Colonic mucosa (tissue), 4 donors: ENCODE measurements at places on chromosomes 4 and X. TPM values are rescaled to one million over a fixed set of nuclear protein-coding genes. Genes with fewer than 3 reads are reported as not detected.

DNA sequence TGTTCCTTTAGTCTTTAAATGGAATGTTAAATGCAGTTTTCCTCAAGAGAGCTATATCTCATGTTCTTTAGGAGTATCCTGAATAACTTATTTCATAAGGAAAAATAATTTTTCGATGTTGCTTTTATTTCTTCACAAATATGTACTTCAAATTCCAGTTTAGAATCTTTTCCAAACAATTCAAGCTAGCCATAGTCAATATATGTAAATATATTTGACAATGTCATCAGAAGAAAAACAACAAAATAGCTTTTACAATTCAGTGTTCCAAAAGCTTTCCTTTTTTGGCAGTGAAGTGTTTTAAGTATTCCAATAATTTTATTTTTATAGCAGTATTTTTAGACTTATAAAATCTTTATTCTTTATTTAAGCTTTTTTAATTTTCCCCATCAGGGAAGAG, 1532.0 kb downstream of the PCDH18 start:
- no peak for DNase-seq

DNA sequence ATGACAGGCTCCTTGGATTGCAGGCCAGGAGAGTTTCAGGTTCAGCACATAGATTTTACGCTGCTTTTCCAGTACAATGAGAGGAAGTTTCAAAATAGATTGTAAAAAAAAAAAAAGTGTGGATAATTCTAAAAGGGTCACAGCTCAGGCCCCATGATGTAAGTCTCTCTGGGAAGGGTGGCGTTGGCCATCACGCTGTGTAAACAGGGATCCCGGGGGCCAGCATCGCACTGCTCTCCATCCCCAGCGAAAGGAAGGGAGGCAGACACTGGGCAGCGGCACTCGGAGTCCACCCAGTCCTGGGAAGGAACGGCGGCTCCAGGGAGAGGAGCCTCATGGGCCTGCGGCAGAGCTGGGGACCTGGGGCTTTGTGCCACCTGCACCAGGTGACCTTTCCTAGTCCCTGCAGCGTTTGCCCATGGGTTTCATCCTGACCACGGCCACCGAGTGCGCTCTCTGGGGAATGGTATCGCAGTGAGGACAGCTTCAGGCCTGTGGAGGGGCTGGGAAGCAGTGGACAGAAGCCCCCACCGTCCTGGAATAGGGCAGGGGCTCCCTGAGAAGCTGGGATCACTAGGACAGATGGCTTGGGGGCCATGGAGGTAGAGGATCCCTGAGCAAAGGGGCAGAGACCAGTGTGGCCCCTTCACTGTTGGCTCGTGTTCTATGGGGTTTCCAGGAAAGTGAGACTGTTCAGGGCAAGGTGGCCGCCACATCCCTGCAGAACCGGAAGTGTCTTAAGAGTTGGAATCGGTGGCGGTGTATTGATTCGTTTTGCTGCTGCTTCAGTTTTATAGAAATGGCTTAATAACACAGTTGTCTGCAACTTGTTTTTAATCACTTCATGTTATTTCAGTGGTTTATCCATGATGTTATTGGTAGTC, 38.9 kb downstream of the RGS12 start:
- no peak for DNase-seq

The NDUFC1 gene
- 89.9 TPM for total RNA-seq

DNA sequence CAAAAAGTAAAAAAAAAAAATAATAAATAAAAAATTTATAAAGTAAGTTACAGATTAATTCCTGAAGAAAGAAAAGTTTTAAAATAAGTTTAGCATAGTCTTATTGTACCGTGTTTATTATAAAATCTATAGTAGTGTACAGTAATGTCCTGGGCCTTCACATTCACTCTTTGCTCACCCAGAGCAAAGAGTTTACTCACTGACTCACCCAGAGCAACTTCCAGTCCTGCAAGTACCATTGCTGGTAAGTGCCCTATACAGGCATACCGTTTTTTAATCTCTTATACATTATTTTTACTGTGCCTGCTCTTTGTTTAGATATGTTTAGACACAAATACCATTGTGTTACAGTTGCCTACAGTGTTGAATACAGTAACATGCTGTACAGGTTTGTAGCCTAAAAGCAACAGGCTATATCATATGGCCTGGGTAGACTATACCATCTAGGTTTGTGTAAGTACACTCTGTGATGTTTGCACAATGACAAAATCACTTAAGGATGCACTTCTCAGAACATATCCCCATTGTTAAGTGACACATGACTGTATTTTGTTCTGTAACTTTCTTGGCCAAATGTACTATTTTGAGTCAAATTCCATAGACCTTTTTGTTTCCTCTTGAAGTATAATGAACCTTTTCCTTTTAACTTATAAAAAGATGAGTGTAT, 199.0 kb upstream of the NUDT6 start:
- no peak for DNase-seq

GRCh38 chr4:8228319-8229250, 29.5 kb downstream of the SH3TC1 start:
- peak; percentile 67 for DNase-seq

- no peak for DNase-seq
Observed at GRCh38 chr4:7569810-7570783, 135.4 kb upstream of the PSAPL1 start.

GRCh38 chr4:163164591-163164990, 2.1 kb downstream of the NAF1 start:
- DNase-seq: no peak

GRCh38 chr4:139011225-139011950, 4.2 kb upstream of the NOCT start:
- peak; percentile 76 for DNase-seq

GRCh38 chr4:90580326-90580725, 453.1 kb downstream of the CCSER1 start:
- no peak for DNase-seq

GRCh38 chr4:3418029-3418762, 23.6 kb upstream of the HGFAC start:
- no peak for DNase-seq

DNA sequence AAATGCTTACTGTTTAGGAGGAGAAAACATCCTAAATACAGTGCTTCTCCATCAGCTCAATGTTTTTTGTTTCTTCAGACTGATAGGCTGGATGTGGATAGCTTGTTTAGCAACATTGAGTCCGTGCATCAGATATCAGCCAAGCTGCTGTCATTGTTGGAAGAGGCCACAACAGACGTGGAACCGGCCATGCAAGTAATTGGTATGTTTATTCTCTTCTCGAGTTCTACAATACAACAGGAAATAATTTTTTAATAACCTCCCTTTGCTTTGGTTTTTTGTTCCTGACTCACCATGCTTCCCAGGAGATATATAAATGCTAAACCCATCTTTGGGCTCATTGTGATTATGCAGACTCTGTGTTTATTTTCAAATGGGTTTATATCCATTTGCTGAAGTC, 60.9 kb downstream of the ARHGEF38 start:
- no peak for DNase-seq

The C4orf51 gene
- total RNA-seq: not detected

The TREX2 gene
- not detected for total RNA-seq

DNA sequence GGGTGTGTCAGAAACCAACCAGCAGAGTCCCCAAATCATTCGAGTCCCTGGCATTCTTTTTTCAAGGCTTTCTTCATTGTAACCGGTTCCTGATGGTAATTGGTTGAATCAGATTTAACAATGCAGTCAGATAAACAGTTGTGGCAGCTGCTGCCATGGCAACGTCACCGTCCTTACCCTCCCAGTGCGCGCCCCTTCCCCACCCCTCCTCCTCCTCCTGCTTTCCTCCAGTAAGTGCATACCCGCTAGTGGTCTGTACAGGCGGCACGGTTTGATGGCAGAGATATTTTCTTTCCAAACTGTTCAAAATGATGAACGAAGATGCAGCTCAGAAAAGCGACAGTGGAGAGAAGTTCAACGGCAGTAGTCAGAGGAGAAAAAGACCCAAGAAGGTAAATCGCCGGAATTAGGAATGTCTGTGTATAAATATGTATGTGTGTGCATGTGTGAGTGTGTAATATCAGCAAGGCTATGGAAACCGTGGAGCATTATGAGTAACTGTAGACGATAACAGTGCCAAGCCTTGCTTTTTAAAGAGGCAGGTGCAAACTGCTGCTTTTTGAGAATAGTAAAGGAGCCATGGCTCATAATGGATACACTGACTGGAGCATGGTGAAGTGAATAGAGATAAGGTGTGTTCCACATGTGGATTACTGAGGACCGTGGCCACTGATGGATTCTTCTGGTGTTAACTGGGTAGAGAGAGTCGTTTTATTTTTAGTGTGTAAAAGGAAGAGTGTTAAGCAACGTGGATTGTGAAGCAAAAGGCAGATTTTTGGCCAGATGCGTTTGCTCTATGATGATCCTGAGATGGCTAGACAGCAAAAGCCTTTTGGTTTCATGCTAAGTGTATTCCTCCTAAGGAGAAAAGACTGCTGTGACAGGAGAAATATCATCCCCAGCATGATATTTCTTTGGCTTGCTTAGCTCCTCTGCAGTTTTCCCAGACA, at the start of gene ANK2:
TSS of gene ANK2 (plus strand) at position 233 of the 950 bp plus-strand sequence. CDS start at position 309, 76 bp downstream.
- no peak for DNase-seq

The FGF16 gene
- total RNA-seq: not detected

The CSN1S1 gene
- total RNA-seq: not detected

DNA sequence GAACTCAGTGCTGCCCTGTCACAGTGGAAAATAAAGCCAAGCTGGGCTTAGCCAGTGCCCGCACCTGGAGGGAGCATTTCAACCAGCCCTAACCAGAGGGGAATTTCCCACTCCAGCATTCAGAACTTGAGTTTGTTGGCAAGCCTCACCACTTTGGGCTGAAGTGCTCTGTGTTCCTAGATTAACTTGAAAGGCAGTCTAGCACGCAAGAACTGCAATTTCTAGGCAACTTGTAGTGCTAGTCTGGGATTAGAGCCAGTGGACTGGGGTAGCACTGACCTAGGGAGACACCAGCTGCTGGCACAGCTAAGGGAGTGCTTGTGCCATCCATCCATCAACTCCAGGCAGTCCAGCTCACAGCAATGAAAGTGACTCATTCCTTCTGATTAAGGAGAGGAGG, 1060.6 kb upstream of the GRID2 start:
- no peak for DNase-seq

The RTL3 gene
- not detected for total RNA-seq

GRCh38 chrX:129957241-129958082, 25.0 kb upstream of the BCORL1 start:
- peak; percentile 68 for DNase-seq

- DNase-seq: no peak
Observed at GRCh38 chr4:79047316-79047715, 108.1 kb upstream of the PAQR3 start.

The OTUD6A gene
- not detected for total RNA-seq

The AREG gene
- 21.7 TPM for total RNA-seq

DNA sequence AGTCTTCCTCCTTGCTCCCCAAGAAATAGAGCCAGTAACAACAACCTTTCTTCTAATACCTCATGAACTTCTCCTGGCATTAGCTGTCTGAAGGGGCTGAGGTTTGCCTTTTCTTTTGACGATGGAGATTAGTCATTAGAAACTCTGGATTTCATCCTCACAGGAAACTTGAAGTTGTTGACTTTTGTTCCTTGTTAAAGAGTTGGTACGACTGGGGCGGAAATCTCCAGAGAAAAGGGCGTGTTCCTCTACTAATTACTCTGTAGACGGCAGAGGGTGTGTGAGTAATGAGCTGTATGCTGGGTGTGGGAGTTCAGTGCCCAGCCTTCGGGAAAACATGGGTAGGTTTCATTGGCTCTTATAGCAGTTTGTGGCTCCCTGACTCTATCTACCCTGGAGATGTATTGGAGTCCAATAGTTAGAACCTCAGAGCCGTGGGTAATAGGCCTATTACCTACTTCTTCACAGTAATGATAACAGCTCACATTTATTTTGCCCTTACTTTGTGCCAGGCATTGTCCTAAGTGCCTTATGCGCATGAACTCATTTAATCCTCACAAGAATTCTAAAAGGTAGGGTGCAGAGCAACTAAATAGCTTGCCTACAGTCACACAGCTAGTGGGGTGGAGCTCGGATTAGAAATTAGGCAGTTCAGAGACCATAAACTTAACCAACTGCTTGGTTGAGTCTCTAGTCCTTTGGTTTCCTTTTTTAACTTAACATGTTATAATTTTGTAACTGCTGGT, 23.4 kb downstream of the TMEM164 start:
- DNase-seq: peak; percentile 71

GRCh38 chr4:174401471-174402130, 117.9 kb downstream of the CEP44 start:
- DNase-seq: no peak

DNA sequence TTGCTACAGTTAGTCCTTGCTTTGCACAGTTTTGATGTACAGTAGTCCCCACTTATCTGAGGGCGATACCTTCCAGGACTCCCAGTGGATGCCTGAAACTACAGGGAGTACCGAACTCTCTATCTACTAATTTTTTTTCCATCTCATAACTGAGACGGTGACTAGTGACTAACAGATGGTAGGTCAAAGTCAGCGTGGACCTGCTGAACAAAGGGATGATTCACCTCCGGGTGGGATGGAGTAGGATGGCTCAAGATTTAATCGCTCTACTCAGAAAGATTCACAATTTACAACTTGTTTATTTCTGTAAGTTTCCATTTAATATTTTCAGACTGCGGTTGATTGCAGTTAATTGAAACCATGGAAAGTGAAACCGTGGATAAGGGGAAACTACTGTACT, 655.8 kb downstream of the ZNF674 start:
- DNase-seq: no peak

GRCh38 chrX:120560405-120560841, 339 bp downstream of the CUL4B start:
- DNase-seq: peak; percentile 47
